Endothelial cell of umbilical vein (primary cell): ENCODE measurements at places on chromosomes 6 and 20. TPM values are rescaled to one million over a fixed set of nuclear protein-coding genes. Genes with fewer than 3 reads are reported as not detected.

DNA sequence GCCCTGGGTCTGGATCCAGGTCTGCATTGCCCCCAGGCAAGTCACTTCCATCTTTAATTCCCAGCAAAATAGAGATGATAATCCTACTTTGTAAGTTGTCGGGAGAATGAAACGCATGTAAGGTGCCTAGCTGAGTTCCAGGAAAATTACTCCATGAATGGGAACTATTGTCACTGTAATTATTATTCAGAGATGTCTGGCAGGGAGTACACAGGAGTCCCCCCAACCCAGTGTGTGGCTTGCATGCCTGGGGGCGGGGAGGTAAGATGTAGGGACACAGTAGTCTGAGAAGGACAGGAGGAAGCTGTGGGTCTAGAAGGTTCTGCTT, 85.4 kb downstream of the CD40 start:
- no peak overlapping the region for H3K4me3 ChIP-seq
- H3K4me1 ChIP-seq, result peaks cover 15% of the 10 kb centered on the region
- no peaks in the 10 kb centered on the region for H3K36me3 ChIP-seq
- DNase-seq, result no peak
- H3K27me3 ChIP-seq, result peaks cover 16% of the 10 kb centered on the region

- DNase-seq, result no peak
- no peak overlapping the region for H3K27ac ChIP-seq
- H3K4me1 ChIP-seq, result no peaks in the 10 kb centered on the region
Measured at GRCh38 chr6:118639054-118639964, 12.1 kb downstream of the CEP85L start.

- no peak overlapping the region for H3K4me3 ChIP-seq
- DNase-seq, result no peak
- H3K27ac ChIP-seq, result no peak overlapping the region
- H3K4me1 ChIP-seq, result no peaks in the 10 kb centered on the region
Measured at GRCh38 chr6:29864037-29864810, 36.6 kb downstream of the HLA-G start.

DNA sequence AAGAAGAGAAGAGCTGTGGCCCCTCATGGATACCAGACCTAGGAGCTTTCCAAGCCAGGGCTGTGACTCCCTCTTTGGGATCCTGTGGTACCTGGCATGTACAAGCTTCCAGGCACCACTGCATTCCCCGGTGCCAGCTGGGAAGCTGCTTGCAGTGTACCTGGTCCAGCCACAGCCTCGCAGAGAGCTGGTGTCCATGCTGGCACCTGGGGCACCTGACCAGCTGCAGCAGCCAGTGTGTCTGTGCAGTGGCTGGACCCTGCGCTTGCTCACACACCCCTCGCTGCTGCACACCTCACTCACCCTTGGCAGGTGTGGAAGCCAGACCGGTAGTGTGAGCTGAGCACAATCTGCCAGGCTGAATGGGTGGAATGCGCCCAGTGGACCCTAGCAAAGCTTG, 190.9 kb upstream of the MAN1A1 start:
- H3K4me1 ChIP-seq, result no peaks in the 10 kb centered on the region
- no peaks in the 10 kb centered on the region for H3K36me3 ChIP-seq
- H3K27me3 ChIP-seq, result no peaks in the 10 kb centered on the region
- H3K4me3 ChIP-seq, result no peak overlapping the region

- no peaks in the 10 kb centered on the region for H3K27me3 ChIP-seq
- peak overlapping the region; percentile 97 for H3K27ac ChIP-seq
- H3K4me3 ChIP-seq, result no peak overlapping the region
- peaks cover 60% of the 10 kb centered on the region for H3K4me1 ChIP-seq
- peak; percentile 78 for DNase-seq
Measured at GRCh38 chr20:31713312-31714273, 9.1 kb downstream of the BCL2L1 start.

The ZBP1 gene
- not detected in 2 replicates for polyA plus RNA-seq

The GHRH gene
- polyA plus RNA-seq, result not detected in 2 replicates

GRCh38 chr6:6723361-6723760, 134.8 kb downstream of the LY86 start:
- H3K4me1 ChIP-seq, result peaks cover 19% of the 10 kb centered on the region
- no peaks in the 10 kb centered on the region for H3K36me3 ChIP-seq
- peak overlapping the region; percentile 40 for H3K27ac ChIP-seq
- no peaks in the 10 kb centered on the region for H3K27me3 ChIP-seq

The PPP1R16B gene
- 32.4 and 34.7 TPM in 2 replicates for polyA plus RNA-seq

GRCh38 chr6:120320481-120321162, 971.1 kb upstream of the MAN1A1 start:
- no peaks in the 10 kb centered on the region for H3K36me3 ChIP-seq
- DNase-seq, result no peak
- no peak overlapping the region for H3K27ac ChIP-seq
- no peak overlapping the region for H3K4me3 ChIP-seq
- H3K27me3 ChIP-seq, result no peaks in the 10 kb centered on the region

The STX11 gene
- 8.5 and 8.9 TPM in 2 replicates for polyA plus RNA-seq

DNA sequence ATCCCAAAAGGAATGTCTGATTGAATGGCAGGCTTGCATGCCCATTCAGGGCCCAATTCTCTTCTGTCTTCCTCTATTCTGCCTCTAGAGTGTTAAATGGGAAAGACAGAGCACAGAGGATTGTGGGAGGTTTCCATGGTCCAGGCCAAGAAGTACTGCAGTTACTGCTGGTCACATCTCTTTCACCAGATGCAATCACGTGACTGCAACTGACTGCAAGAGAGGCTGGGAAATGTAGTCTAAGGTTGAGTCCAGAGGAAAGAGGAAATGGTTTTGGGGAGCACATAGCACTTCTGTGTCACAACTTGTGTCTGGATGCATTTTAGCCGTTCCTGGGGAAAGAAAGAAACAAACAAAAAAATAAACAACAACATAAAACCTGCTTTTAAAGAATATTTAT, 336.4 kb upstream of the BTBD3 start:
- H3K36me3 ChIP-seq, result no peaks in the 10 kb centered on the region
- H3K4me1 ChIP-seq, result no peaks in the 10 kb centered on the region
- peaks cover 2% of the 10 kb centered on the region for H3K27me3 ChIP-seq
- no peak overlapping the region for H3K4me3 ChIP-seq

The CST2 gene
- not detected in 2 replicates for polyA plus RNA-seq

- H3K36me3 ChIP-seq, result no peaks in the 10 kb centered on the region
- H3K27me3 ChIP-seq, result peaks cover 2% of the 10 kb centered on the region
- no peaks in the 10 kb centered on the region for H3K4me1 ChIP-seq
Measured at GRCh38 chr6:70884074-70884983, 72.5 kb downstream of the B3GAT2 start.

The GPSM3 gene
- 19.5 and 24.9 TPM in 2 replicates for polyA plus RNA-seq

DNA sequence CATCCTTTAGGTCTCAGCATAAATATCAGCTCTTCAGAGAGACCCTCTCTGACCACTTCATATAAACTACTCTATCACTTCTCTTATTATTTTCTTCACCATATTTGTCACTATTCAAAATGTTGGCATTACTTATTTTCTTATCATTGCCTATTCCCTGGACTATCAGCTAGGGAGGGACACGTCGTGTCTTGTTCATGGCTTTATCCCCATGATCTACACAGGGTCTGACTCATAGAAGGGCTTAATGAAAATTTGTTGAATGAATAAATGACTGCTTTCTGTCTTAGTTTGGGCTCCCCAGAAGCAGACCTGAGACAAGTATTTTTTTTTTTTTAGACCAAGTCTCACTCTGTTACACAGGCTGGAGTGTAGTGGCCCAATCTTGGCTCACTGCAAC, 3.0 kb upstream of the CDK5RAP1 start:
- H3K4me1 ChIP-seq, result peaks cover 10% of the 10 kb centered on the region
- no peaks in the 10 kb centered on the region for H3K36me3 ChIP-seq
- no peaks in the 10 kb centered on the region for H3K27me3 ChIP-seq
- H3K27ac ChIP-seq, result no peak overlapping the region
- DNase-seq, result no peak

DNA sequence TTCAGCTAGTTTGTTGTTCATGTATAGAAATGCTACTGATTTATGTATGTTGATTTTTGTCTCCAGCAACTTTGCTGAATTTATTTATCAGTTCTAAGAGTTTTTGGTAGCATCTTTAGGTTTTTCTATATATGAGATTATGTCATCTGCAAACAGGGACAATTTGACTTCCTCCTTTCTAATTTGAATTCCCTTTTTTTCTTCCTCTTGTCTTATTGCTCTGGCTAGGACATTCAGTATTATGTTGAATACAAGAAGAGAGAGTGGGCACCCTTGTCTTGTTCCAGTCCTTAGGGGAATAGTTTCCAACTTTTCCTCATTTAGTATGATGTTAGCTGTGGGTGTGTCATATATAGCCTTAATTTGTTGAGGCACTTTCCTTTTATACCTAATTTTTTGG, 58.2 kb downstream of the CDH26 start:
- H3K4me1 ChIP-seq, result no peaks in the 10 kb centered on the region
- H3K36me3 ChIP-seq, result no peaks in the 10 kb centered on the region
- no peak for DNase-seq
- no peak overlapping the region for H3K27ac ChIP-seq
- no peaks in the 10 kb centered on the region for H3K27me3 ChIP-seq

The AAR2 gene
- 29.4 and 33.6 TPM in 2 replicates for polyA plus RNA-seq

DNA sequence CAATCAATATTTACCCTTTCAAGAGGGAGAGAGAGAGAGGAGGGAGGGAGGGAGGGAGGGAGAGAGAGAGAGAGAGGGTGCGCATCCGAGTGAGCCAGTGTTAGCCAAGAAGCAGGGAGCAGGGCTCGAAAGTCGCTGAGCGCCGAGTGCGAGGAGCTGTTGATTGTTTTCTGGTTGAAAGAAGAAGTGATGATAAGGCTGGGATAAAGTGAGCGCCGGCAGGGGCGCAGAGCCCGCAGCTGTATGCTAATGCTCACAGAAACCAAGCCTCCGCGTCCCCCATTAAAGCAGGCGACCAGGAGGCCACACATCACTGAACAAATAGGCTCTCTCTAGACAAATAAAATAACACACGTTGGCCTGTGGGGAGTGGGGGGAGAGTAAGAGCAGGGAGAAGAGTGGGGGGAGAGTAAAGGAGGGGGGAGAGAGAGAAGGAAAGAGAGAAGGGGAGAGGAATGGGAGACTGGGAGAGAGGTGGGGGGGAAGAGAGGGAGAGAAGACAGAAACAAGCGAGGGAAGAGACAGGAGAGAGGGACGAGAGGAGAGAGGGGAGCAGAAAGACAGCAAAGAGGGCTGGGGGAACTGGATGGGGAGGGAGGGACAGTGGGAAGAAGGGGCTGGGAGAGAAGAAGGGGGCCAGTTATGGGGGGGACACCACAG, 5.0 kb upstream of the INSM1 start:
- H3K27me3 ChIP-seq, result peaks cover 74% of the 10 kb centered on the region
- no peaks in the 10 kb centered on the region for H3K4me1 ChIP-seq
- DNase-seq, result no peak
- no peak overlapping the region for H3K27ac ChIP-seq
- no peaks in the 10 kb centered on the region for H3K36me3 ChIP-seq

GRCh38 chr6:113998811-113999210, 27.9 kb upstream of the HDAC2 start:
- no peak for DNase-seq
- H3K4me3 ChIP-seq, result no peak overlapping the region
- no peaks in the 10 kb centered on the region for H3K27me3 ChIP-seq

- H3K4me1 ChIP-seq, result no peaks in the 10 kb centered on the region
- no peaks in the 10 kb centered on the region for H3K27me3 ChIP-seq
- no peaks in the 10 kb centered on the region for H3K36me3 ChIP-seq
- H3K27ac ChIP-seq, result no peak overlapping the region
Measured at GRCh38 chr6:163745536-163746400, 331.2 kb downstream of the QKI start.

The LRFN2 gene
- not detected in 2 replicates for polyA plus RNA-seq

- no peak overlapping the region for H3K27ac ChIP-seq
- peak; percentile 79 for DNase-seq
- peaks cover 15% of the 10 kb centered on the region for H3K4me1 ChIP-seq
- no peaks in the 10 kb centered on the region for H3K36me3 ChIP-seq
Measured at GRCh38 chr6:84774157-84774984, 10.0 kb upstream of the TBX18 start.

GRCh38 chr6:148750838-148751792, 4.3 kb downstream of the UST start:
- H3K4me1 ChIP-seq, result peaks cover 7% of the 10 kb centered on the region
- no peaks in the 10 kb centered on the region for H3K36me3 ChIP-seq
- H3K27ac ChIP-seq, result no peak overlapping the region
- H3K4me3 ChIP-seq, result no peak overlapping the region

The THBD gene
- polyA plus RNA-seq, result 17.1 and 25.3 TPM in 2 replicates

DNA sequence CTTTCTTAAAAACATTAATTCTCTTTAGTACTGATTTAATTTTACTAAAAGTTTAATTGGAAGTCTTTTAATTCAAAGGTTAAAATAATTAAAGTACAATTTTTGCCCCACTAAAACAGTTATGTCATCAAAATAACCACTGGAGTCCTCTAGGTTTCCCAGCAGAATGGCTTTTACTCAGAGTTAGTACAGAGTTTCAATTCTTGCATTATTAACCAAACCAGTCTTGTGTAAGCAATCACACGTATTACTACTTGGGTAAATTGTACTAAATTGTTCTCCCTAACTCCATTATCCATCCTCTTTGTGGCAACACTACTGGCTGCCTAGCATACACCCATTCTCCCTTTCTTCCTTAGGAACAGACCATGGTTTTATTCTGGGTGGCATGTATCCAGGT, 36.9 kb downstream of the CDK19 start:
- DNase-seq, result no peak
- H3K36me3 ChIP-seq, result no peaks in the 10 kb centered on the region
- H3K27ac ChIP-seq, result no peak overlapping the region
- H3K4me1 ChIP-seq, result no peaks in the 10 kb centered on the region

GRCh38 chr20:44405785-44406571, 50.5 kb downstream of the HNF4A start:
- no peaks in the 10 kb centered on the region for H3K36me3 ChIP-seq
- H3K27ac ChIP-seq, result no peak overlapping the region
- H3K27me3 ChIP-seq, result no peaks in the 10 kb centered on the region

DNA sequence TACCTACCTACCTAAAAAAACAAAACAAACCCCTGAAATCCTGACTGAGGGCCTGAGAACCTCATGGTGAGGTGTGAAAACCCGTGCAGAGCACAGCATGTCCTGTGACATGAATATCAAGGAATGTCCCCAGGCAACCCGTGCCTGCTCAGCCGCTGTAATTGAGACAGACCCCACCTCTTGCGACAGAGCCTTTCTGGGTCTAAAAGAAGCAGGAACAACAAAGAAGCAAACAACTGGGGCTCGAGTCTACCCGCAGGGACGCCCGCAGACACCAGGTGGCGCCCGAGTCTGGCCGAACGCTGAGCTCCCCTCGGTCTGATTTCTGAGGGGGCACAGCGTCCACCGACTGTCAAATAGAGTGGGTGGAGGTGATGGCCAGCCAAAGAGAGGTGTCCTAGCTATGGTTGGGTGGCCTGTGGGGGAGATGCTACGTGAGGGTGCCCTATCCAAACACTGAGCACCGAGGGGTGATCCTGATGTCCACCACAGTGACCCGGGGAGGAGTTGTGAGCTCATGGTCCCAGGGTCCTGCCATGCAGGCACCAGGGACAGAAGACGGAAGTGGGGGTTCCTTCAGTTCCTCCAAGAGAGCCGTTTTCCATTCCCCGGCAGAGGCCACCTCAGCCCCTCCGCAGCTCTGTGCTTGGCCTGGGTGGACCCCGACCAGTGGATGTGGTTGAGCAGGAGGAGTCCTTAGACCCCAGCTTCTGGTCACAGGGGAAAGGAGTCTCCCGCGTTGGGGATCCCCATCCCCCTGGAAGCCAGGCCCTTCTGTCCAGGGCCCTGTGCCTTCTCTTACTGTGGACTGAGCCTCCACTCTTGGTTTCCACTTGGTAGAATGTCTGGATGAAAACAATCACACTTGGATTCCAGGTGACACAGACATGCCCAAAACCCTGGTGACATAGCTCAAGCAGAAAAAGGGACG, 268.2 kb downstream of the CDC5L start:
- H3K4me3 ChIP-seq, result no peak overlapping the region
- H3K27me3 ChIP-seq, result peaks cover 11% of the 10 kb centered on the region
- peak; percentile 52 for DNase-seq
- no peaks in the 10 kb centered on the region for H3K36me3 ChIP-seq
